ENCODE measurements at places on chromosomes 1 and 21.

- DNase-seq: peak; percentile 30
- H3K27ac ChIP-seq: no peak overlapping the region
- no peak overlapping the region for H3K4me3 ChIP-seq
- H3K27me3 ChIP-seq: no peaks in the 10 kb centered on the region
- peaks cover 16% of the 10 kb centered on the region for H3K36me3 ChIP-seq
These were observed 62.1 kb downstream of the SLC66A1 start for GRCh38 chr1:19374083-19374801.

GRCh38 chr1:25757151-25757845 is 42.7 kb upstream of the SELENON start:
- no peak overlapping the region for H3K27ac ChIP-seq
- H3K36me3 ChIP-seq: no peaks in the 10 kb centered on the region
- H3K27me3 ChIP-seq: peaks cover 45% of the 10 kb centered on the region
- no peak overlapping the region for H3K4me3 ChIP-seq
- DNase-seq: no peak
- H3K4me1 ChIP-seq: no peaks in the 10 kb centered on the region

DNA sequence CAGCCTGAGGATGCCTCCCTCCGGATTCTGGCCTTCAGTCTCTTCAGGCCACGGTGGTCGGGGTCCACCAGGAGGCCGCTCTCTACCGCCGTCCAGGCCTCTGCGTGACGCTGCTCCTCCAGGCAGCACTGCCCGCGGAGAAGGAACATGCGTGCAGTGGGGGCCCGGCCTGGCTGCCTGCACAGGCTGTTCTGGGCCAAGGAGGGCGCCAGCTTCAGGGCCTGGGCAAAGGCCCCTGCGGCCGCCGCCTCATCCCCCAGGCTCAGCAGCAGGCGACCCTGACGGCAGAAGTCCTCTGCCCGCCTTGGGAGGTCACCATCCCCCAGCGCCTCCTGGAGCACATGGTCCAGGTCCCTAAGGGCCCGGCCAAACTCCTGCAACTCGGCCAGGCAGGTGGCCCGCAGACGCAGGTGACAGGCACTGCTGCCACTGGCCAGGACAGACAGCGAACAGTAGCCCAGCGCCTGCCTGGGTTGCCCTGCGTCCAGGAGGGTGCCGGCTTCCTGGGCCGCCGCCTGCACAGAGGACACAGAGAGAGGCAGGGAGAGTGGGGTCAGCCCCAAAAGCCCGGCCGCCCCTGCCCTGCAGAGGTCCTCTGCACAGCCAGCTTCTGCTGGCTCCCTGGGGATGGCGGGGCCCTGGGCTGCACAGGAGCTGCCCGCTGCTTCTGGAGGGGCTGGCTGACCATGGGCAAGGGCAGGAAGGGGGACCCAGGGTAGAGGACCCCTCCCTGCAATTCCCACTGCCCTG is 8.7 kb upstream of the MMEL1 start:
- peaks cover 24% of the 10 kb centered on the region for H3K27me3 ChIP-seq
- no peak overlapping the region for H3K27ac ChIP-seq
- H3K4me3 ChIP-seq: peak overlapping the region; percentile 81
- no peaks in the 10 kb centered on the region for H3K36me3 ChIP-seq

GRCh38 chr1:53125623-53126360 is 16.6 kb downstream of the SLC1A7 start:
- H3K36me3 ChIP-seq: peaks cover 2% of the 10 kb centered on the region
- H3K27ac ChIP-seq: no peak overlapping the region
- H3K4me3 ChIP-seq: no peak overlapping the region
- H3K4me1 ChIP-seq: peaks cover 10% of the 10 kb centered on the region

GRCh38 chr1:198157847-198158725 is 1.3 kb downstream of the NEK7 start:
- peaks cover 48% of the 10 kb centered on the region for H3K4me1 ChIP-seq
- no peaks in the 10 kb centered on the region for H3K27me3 ChIP-seq
- H3K27ac ChIP-seq: peak overlapping the region; percentile 96
- H3K4me3 ChIP-seq: peak overlapping the region; percentile 89
- no peaks in the 10 kb centered on the region for H3K36me3 ChIP-seq

GRCh38 chr1:27139980-27140379 is 14.9 kb downstream of the SLC9A1 start:
- H3K27ac ChIP-seq: peak overlapping the region; percentile 21
- peaks cover 36% of the 10 kb centered on the region for H3K4me1 ChIP-seq
- DNase-seq: no peak
- no peaks in the 10 kb centered on the region for H3K36me3 ChIP-seq
- H3K4me3 ChIP-seq: no peak overlapping the region

GRCh38 chr1:30706528-30706927 is 16.9 kb downstream of the MATN1 start:
- peaks cover 12% of the 10 kb centered on the region for H3K27me3 ChIP-seq
- no peak overlapping the region for H3K27ac ChIP-seq
- DNase-seq: no peak
- no peaks in the 10 kb centered on the region for H3K4me1 ChIP-seq

GRCh38 chr1:4668743-4669700 is 14.6 kb downstream of the AJAP1 start:
- no peaks in the 10 kb centered on the region for H3K36me3 ChIP-seq
- H3K27ac ChIP-seq: no peak overlapping the region
- H3K4me1 ChIP-seq: peaks cover 8% of the 10 kb centered on the region
- no peak for DNase-seq
- H3K27me3 ChIP-seq: peaks cover 15% of the 10 kb centered on the region

GRCh38 chr1:94031154-94031553 is 89.8 kb downstream of the ABCA4 start:
- no peak overlapping the region for H3K4me3 ChIP-seq
- peaks cover 7% of the 10 kb centered on the region for H3K27me3 ChIP-seq

- H3K27me3 ChIP-seq: peaks cover 3% of the 10 kb centered on the region
- no peaks in the 10 kb centered on the region for H3K36me3 ChIP-seq
- H3K4me3 ChIP-seq: no peak overlapping the region
- no peak overlapping the region for H3K27ac ChIP-seq
- DNase-seq: no peak
These were observed 160.4 kb downstream of the HLX start for GRCh38 chr1:221039616-221040015.
